ENCODE measurements at places on chromosomes 1 and 21.

GRCh38 chr1:238999944-239000343 is 386.4 kb upstream of the CHRM3 start:
- no peak for DNase-seq

DNA sequence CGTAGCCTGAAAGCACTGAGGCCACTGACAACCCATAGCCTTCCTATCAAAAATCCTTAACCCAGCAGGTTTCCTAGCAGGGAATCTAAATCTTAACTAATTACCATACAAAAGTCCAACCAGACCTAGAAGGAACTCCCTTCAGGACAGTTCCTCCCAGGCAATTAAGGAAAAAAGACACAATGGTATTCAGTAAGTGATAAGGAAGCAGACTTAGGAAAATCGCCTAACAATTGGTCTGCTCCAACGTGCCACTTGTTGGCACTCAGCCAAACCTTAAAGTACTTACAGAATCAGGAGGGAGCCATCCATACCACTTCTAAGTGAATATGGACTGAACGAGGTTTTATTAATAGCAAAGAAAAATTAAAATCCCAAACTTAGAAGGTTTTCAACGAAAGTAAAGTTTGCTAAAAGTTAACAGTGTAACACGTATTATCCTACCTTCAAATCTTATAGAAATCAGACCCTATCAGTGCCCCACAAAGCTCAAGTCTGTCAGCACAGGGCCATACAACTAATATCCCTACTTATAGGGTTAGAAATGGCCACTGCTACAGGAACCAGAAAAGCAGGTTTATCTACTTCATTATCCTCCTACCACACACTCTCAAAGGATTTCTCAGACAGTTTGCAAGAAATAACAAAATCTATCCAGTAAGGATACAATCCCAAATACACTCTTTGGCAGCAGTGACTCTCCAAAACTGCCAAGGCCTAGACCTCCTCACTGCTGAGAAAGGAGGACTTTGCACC is 29.0 kb downstream of the SPATA6 start:
- no peak for DNase-seq

DNA sequence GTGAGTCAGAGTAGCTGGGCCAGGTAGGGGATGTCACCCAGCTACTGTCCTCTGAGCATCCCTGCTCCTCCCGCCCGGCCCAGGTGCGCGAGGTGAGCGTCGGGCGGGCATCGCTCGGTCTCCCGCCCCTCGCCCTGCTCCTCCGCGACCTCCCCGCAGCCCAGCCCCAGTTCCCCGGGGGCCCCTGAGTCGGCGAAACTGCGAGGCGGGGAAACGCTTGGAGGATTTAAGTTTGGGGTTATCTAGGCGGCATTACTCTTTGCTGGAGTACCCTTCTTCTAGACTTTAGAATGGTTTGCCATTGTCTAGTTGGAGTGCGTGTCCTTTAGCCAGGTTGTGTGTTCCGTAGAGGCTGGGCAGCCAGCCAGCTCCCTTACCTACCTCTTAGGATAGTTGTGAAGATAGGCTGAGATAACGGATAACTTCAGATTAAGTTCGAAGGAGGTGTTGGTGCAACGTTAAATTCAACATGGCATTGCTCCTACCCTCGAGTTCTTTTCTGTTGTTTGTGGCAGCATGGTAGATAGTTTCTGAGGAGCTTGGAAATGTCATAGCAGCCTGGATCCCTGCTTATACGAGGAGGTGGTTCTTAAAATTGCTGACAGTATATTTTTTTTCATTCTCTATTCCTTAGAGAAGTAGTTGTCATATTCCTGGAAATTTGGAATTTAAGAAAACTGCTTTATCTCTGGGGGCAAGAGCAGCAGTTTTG is 697 bp downstream of the AGO3 start:
- no peak for DNase-seq

GRCh38 chr1:29186707-29187106 is 5.0 kb upstream of the SRSF4 start:
- DNase-seq = no peak

DNA sequence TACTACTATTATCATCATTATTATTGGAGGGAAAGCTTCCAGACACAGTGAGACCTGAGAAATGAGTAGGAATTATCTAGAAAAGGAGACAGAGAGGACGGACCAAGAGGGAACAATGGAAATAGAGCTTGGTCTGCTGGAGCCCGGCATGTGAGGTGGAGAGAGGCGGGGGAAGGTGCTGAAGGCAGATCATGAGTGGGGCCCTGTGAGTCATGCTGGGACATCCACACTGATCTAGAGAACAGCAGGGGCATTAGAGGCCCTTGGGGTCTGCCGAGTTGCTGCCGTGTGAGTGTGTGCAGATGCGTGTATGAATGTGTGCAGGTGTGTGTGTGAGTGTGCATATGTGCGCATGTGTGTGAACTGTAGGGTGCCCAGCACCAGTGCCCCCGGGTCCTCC is 65.7 kb downstream of the TMCO4 start:
- no peak for DNase-seq

DNA sequence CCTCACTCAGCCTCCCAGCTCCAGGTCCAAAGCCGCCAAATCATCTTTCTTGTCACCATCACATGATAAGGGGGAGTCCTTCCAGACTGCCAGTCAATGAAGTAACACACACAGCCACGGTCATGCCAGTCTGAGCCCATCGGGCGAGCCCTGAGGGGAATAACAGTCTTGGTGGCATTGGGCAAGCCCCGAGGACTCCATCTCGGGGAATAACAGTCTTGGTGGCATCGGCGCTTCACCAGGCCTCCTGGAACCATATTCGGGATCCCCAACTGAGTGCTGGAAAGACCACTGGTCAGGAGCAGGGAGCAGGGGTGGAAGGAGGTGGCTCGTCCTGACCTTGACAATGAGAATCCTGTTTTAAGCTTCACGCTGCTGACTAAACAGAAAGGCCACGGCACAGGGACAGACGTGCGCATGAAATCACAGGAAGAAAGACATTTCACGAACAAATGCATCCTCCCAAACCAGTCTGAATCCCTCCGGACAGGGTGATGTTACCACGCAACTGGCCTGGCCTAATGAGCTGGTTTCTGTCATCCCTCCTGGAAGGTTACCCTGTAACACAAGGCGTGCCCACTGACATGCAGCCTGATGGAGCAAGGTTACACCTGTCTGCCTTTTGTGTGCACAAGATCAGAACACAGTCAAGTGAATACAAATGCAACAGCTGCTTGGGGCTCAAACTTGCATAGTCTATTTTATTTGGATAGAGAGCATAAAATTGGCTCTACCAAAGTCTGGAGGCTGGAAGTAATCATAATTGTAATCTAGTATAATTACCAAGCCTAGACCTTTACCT is 517.4 kb downstream of the KIF26B start:
- no peak for DNase-seq

- peak; percentile 73 for DNase-seq
Observed at GRCh38 chr1:62508187-62508758, 71.4 kb downstream of the USP1 start.

GRCh38 chr21:43345746-43346409 is 81.1 kb downstream of the SIK1 start:
- no peak for DNase-seq

- no peak for DNase-seq
Observed at GRCh38 chr1:2970311-2971071, 50.8 kb upstream of the ACTRT2 start.

GRCh38 chr1:65630855-65631254 is 161.8 kb upstream of the PDE4B start:
- no peak for DNase-seq

DNA sequence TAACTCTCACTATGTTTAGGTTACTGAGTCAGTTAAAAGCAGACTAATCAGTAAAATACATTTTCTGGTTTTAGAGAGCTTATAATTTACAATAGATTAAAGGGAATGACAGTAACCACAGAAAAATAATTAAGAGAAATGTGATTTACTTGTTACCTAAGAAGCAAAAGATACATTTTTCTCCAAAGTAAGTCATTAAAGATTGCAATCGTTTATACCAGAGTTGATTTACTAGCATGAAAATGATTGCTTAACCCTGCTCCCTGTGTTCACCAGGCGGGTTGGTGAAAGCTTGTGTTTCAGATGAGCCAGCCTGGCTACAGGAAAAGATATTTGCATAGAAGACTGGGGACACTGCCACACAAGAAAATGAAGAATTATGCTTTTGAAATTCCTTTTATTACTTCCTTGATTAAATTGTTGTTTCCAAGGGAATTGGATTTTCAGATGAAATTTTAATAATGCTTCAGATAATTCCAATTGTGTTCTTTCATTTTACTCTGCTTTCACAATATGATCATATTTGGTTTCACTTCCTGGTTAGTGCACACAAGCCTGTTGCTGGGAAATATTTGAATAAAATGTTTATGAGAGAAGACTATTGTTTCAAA is 27.9 kb downstream of the LRRC8B start:
- DNase-seq = no peak

DNA sequence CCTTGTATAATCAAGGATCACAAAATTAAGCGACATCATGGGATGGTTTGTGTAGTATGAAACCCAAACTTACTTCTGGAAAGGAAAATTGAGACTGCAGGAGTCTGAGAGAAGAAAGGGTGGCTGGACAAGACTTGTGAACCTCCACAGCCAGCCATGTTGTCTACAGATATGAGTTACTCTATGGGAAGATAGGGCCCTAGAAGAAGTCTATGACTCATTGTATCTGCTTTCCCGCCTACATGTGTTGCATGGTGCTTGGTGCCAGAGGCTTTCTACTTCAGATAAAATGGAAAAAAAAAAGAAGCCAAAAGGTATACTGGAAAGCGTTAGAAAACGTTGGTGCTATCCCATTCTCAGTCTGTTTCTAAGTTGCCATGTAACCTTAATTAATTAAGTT is 18.7 kb upstream of the OR6N2 start:
- DNase-seq = no peak

- no peak for DNase-seq
Observed at GRCh38 chr1:86410879-86411278, 13.1 kb upstream of the CLCA2 start.

- no peak for DNase-seq
Observed at GRCh38 chr1:12053752-12054548, 9.2 kb upstream of the TNFRSF8 start.

- no peak for DNase-seq
Observed at GRCh38 chr1:41420860-41421259, 59.6 kb downstream of the FOXO6 start.

- no peak for DNase-seq
Observed at GRCh38 chr1:208288495-208288894, 44.3 kb upstream of the PLXNA2 start.

GRCh38 chr1:182278144-182279054 is 113.2 kb downstream of the GLUL start:
- DNase-seq = no peak

DNA sequence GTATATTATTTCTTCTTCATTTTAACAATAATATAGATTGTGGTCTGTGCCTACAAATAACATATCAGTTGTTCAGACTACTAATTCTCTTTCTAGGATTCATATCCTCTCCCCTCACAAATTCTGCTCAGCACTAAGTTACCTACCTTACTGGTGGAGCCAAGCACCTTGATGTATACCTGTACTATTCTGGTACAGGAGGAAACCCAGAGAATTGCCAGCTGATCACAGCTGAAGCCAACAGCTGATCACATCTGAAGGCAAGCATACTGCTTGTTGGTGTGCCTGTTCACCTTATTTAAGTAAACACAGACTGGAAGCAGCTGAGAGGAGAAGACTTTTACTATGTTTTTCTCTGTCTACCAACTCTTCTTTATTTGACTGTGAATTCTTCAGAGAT is 101.8 kb downstream of the PBX1 start:
- DNase-seq = no peak

DNA sequence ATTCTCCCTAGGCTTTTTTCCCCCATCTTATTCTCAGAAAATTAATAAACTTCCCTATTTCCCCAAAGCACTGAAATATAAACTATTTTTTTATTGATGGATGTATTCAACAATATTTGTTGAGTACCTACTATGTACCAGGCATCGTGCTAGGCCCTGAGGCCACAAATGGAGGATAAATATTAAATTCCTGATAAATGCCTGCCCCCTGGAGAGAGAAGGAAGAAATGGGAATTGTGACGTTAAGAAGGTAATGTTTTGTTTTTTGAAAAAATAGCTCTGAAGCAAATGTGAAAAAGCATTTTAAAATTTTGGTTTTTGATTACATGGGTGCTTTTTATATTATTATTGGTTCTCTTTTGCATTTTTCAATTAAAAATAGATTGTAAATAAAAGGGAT is 60.5 kb upstream of the DPT start:
- no peak for DNase-seq

DNA sequence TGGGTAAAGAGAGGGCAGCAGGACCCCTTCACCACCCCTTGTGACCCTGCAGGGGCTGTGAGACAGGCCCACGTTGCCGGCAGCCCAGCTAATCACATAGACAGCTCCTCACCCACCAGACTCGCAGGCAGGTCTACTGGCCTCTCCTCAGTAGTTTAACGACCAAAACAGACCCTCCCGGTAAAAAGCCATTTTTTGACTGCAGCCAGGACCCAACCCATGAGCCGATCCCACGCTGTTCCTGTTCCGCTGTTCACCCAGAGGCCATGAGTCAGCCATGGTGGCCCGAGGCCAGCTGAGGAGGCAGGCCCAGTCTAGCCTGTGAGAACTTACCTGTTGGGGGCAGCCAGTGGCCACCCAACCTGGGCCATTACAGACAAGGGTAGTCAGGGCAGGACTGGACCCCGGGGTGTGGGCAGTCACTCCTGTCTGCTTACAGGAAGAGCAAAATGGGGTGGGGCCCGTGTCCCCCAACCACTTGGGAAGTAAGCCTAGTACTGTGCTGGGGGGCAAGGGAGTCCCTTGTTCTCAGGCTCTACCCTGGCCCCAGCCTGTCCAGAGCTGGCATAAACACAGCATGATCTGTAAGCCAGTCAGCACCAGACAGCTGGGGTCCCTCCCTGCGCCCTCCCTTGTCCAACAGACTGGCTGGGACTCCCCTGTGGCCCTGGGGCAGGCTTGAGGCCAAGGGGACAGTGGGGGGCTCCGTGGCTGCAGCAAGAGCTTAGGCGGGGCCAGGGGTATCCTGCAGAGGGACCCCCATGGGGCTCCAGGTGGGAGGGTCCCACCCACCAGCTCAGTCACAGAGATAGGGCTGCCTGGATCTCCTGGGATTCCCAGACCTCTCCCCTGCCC is 61.9 kb downstream of the WNT9A start:
- no peak for DNase-seq

DNA sequence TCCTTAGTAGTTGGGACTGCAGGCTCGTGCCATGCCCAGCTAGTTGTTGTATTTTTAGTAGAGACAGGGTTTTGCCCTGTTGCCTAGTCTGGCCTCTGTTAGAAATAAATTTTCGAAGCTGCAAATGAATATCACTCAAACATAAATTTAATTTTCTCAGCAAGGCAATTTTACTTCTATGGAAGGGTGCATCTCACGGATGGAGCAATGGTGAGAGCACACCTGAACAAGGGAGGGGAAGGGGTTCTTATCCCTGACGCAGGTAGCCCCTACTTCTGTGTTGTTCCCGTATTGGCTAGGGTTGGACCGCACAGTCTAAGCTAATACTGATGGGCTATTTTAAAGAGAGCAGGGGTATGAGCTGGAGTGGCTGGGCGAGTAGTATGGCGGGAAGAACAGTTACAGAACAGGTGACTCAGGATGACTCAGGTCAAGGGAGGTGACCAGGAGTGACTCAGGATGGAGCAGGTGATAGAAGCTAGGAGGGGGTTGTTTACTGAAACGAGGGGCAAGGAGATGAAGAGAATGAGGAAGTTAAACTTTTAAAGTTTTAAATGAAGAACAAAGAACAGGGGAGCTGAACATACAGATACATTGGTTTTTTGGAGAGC is 7.5 kb downstream of the MDM4 start:
- no peak for DNase-seq
